ENCODE measurements at places on chromosomes 7 and 10.

GRCh38 chr7:88495881-88496725, 189.4 kb upstream of the STEAP4 start:
- no peak for DNase-seq

DNA sequence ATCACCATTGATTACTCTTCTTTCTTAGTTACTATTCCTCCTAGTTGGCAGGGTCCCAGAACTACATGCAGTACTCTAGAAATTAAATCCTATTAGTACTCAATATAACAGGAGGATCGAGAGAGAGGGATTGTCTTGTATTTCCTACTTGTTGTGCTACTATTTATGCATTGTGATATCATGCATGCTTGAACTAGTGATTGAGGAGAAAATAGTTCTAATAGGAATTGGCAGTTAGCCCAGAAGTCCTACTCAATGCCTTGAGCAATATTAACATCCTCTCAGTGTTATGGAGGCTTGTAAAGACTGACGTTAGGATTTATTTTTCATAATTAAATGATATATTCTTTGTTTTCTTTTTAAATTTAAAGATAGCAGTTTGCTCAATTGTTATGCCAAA, 67.4 kb downstream of the FOXP2 start:
- DNase-seq = peak; percentile 13

DNA sequence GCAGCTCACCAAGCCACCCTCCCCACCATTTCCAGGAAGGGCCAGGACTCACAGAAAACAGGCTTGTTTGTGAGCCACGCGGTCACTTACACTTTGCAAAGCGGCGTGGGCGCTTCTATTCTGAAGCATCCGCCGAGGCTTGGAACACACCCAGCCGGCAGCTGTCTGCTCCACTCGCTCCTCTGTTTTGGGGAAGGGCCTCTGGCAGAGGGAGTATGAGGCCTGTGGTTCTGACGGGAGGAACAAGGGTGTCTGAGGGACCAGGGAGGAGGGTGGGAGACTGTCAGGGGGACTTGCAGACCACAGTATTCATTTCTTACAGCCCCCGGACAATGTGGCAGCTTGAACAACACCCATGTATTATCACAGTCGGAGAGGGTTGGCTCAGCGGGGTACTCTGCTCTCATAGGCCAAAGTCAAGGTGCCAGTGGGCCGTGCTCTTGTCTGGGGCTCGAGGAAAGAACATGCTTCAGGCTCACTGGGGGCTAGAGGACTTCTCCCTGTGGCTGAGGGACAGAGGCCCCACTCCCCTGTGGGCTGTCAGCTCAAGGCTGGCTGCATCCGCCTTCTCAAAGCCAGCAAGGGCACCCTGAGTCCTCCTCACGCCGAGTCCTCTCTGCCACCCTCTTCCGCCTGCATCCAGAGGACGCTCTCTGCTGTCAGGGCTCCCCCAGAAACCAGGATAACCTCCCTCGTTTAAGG, 60.4 kb upstream of the FAM20C start:
- no peak for DNase-seq

DNA sequence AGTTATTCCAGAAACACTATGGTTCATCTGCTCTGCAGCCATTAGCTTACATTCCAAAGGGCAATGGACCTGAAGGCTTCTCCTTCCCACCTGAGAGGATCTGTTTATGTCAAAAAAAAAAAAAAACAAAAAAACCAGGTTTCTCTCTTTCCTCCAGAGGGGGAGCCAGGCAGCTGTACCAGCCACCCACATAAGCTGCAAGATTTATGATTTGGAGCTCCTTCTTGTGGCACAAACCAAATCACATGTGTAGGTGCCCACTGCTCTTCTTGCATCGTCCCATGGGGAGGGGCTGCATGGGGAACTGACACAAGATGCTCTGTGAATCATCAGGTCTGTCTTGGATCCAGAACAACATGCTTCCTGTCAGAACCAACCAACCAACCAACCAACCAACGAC, 231.6 kb upstream of the IGFBP3 start:
- DNase-seq = peak; percentile 18

- DNase-seq = no peak
Observed at GRCh38 chr10:52452600-52453493, 138.8 kb downstream of the DKK1 start.

GRCh38 chr10:18498998-18499397, 152.4 kb downstream of the NSUN6 start:
- no peak for DNase-seq

DNA sequence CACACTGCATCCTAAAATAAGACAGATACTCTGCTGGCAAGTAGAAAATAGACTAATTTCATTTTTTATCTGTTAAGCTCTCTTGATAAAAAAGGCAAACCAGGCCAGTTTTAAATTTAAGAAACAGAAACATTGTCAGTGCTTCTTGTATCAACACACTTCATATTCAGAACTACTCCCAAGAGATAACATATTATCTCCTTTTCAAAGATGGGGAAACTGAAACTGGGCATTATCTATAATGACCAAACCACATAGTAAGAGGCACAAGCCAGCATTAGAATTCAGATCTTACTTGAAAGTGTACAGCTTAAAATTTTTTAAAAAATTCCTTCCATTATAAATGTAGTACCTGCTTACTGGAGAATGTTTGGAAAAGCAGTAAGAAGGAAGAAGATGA, 14.7 kb downstream of the SRI start:
- no peak for DNase-seq

GRCh38 chr10:77801474-77802161, 124.9 kb downstream of the DLG5 start:
- no peak for DNase-seq

GRCh38 chr7:80054356-80054755, 80.3 kb upstream of the GNAI1 start:
- DNase-seq = no peak

GRCh38 chr7:93004906-93005305, 112.9 kb downstream of the SAMD9 start:
- DNase-seq = no peak

DNA sequence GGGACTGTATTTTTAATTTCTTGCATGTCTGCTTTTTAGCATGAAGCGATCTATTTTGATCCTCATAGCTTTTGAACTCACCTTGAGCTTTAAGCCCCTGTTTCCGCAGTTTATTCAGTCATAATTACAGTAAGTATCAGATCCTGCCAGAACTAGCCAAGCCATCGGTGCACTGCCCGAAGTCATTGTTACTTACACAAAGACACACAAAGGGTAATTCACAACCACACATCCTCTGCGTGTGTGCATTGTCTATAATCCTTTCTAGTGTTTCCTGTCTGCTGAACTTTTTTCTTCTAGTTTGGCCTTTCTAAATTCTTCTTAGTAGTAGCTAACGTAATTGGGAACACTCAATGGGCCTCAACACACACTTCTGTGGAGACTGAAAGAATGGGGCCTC, 133.0 kb downstream of the SFMBT2 start:
- no peak for DNase-seq

DNA sequence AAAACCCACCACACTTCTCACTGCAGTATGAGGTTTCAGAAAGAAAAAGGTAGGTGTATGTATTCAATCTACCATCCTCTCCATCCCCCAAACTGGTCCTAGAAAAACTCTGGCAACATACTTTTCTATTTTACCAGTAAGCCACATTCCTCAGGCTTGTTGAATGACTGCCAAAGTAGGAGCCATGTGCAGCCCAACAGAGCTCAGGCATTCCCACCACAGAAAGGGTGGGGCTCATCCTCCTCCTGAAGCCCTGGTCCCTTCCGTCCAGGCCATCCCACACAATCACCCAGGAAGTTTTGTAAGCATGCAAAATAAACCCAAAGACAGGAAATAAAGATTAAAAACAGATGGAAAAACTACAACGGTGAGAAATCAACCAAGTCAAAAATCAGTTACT, 57.2 kb downstream of the MAD1L1 start:
- no peak for DNase-seq

DNA sequence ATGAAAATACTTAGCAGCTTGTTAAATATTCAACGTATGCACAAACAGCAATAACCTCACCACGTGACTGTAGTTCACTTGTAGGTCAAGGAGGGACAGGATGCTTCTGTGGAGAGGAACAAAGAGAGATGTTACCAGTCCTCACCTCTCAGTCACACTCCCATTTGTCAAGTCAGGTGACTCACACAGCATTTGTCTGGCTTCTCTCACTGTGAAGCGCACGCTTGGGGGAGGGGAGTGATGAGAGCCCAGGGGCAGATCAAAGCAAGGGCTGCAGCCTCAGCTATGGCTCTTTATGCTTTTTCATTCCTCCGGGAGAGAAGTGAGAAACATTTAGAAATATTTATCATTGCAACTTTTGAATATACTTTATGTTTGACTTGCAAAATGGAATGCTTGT, 2.9 kb upstream of the RBM20 start:
- peak; percentile 98 for DNase-seq
